NCI-H1417 treated with DMSO at 0.1 percent for 48 hours (cell line): ENCODE measurements at places on chromosomes 12 and 14.

DNA sequence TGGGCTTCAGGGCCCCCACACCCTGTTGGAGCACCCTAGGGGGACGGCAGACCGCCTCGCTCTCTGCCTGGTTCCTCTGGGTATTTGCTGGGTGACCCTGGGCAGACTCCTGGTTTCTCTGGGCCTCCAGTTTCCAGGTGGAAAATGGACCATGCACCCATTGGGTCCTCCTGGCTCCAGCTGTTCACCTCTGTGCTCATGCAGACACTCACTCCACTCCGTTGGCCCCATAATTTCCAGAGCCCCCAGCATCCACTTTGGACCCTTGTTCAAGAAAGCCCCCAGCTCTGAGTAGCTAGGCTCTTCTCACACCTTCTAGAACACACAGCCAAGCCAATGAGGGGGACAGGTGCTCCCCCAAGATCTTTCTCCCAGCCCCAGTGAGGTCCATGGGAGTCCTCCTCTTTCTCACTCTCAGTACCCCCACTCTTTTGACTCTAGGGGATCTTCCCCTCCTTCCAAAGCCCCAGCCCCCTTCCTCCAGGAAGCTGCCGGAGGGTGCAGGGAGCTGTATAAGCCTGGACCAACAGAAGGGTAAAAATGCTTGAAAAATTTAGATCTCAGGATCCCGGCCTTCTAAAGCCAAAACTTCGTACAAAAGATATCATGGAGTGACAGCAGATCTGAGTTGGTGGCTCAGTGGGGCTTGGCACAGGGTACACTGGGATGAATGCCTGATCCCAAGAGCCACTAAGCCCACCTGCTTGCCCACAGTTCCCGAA, 174.8 kb upstream of the RTL1 start:
- DNase-seq: no peak

- no peak for DNase-seq
Observed at GRCh38 chr12:2114071-2114470, 61.3 kb downstream of the CACNA1C start.

- no peak for DNase-seq
Observed at GRCh38 chr14:103356024-103356682, 22.1 kb downstream of the EIF5 start.

- DNase-seq: no peak
Observed at GRCh38 chr12:81270385-81270784, 192.5 kb downstream of the ACSS3 start.

DNA sequence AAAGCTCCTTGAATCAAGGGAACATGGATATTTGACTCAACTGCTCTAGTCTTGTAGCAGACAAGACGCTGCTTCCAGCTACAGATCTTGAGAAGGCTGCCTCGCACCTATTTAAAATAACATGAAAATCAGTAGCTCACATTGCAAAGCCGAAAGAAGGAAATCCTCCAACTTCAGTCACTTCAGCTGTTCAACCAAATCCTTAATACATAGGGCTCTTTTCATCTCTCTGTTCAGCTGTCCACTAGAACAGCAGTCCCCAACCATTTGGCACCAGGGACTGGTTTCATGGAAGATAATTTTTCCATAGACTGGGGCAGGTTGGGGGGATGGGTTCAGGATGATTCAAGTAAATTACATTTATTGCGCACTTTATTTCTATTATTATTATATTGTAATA, 1116.0 kb upstream of the TMEM132C start:
- no peak for DNase-seq

GRCh38 chr12:49798934-49799333, 29.3 kb downstream of the NCKAP5L start:
- DNase-seq: no peak

- DNase-seq: no peak
Observed at GRCh38 chr12:124993626-124994436, at the start of gene BRI3BP. Gene BRI3BP, plus strand, starts transcription at chr12:124993645. Its CDS starts 146 bp downstream, at chr12:124993791.

DNA sequence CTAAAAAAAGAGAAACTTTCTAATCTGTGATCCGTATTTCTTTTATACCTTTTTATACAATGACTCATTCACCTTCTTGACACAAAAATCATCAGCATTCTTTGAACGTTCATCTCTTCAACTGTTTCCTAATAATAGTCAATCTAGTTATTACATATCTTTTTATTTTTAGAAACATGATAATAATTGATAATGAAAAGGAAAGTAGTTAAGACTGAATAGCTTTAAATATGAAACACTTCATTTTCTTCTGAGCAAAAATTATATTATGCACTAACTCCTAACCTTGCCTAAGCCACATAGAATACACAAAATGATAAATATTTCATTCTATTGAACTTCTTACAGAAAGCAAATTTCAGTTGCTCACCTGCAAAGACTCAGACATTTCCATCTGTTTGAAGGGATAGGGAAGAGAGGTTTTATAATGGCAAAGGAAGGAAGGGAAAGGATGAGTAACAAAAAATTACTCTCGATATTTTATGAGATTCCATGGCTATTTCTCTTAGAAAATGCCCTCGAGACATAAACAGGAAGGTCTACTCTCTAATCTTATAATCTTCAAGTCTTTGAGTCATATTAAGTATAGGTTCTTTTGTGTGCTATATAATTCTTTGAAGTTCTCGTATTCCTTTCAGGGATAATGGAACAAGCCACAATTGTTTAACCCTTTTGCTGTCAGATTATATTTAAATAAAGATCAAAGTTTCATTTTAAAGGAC, 7.5 kb upstream of the KLHL42 start:
- DNase-seq: no peak

DNA sequence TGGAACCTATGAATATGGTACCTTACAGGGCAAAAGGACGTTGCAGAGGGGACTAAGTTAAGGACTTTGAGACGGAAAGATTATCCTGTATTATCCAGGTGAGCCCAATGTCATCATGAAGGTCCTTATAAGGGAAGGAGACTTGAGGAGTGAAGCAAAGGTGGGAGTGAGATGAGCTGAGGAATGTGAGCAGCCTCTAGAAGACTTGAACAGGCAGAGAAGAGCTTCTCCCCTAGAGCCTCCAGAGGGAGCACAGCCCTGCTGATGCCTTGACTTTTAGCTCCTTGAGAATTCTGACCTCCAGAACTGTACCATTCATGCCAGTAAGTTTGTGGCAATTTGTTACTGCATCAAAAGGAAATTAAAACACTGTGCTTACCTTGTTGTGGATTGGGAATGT, 41.8 kb upstream of the DCD start:
- no peak for DNase-seq

DNA sequence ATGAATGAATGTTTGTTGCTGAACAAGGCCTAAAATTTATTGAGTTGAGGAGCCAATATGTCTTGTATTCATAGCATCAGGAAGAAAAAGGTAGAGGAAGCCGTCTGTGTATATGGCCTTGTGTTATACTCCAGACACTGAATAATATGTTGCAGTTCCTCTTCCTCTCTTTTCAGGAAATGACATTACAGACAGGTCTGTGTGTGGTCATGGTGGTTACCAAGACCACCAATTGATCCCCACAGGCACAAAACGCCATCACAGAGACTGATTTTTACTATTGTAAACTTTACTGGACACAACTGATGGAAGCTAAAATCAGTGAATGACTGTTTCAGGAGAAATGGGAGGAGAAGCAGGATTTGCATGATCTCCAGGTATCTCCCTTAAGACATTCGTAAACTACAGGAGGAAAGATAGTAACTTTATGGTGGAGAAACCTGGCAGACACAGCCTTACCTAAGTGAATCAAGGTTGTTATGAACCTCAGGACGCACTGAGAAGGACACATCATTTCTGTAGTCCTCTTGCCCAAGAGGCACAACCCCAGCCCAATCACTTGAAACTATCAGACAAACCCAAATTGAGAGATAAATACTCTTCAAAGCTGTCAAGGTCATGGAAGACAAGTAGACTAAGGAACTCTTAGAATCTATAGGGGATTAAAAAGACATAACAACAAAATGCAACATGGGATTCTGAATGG, 334.1 kb upstream of the RGS6 start:
- no peak for DNase-seq

DNA sequence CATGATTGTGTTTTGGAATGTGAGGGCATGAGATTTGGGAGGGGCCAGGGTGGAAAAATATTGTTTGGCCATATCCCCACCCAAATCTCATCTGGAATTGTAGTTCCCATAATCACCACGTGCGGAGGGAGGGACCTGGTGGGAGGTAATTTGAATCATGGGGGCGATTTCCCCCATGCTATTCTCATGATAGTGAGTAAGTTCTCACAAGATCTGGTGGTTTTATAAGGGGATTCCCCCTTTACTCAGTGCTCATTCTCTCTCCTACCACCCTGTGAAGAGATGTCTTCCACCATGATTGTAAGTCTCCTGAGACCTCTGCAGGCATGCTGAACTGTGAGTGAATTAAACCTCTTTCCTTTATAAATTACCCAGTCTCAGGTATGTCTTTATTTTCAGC, 15.7 kb downstream of the OR10P1 start:
- no peak for DNase-seq

- no peak for DNase-seq
Observed at GRCh38 chr12:3601461-3602150, 110.6 kb downstream of the PRMT8 start.

- DNase-seq: no peak
Observed at GRCh38 chr12:44915958-44916357, 39.8 kb upstream of the NELL2 start.

DNA sequence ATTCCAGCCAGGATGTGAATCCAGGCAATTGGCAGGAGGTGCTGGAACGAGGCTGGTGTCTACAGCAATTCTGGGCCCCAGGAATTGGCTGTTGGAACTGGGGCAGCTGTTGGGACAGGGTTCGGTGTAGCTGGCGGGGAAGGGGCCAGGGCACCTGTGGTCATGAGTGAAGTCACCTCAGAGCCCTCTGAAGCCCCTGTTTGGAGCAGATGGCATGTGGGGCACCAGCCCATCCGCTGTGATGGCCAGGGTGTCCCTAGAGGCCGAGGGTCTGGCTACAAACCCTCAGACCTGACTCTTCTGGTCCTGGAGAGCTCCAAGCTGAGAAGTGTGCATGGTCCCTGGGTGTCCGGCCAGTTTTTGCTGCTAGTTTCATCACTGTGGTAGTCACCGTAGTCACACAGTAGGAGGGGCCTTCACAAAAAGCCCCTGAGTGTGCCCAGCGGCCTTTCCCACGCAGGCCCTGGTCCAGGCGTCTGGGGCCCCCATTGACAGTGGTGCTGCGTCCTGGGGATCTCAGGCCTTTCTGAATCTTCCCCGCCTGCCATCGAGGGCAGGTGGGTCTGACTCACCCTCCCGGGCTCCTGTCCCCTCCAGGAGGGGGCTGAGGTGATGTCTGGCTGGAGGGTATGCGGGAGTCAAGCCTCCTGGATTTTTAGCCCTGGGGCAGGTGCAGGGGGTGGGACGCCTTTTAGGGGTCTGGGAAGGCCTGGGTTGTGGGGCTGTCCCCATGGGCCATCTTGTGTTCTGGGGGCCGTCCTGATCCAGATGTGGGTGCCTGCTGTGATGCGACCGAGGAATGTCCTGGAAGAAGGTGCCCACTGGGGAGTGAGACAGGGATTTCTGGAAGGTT, 368.0 kb downstream of the TMEM121 start:
- no peak for DNase-seq

- no peak for DNase-seq
Observed at GRCh38 chr12:110252716-110253115, 28.3 kb upstream of the ATP2A2 start.

DNA sequence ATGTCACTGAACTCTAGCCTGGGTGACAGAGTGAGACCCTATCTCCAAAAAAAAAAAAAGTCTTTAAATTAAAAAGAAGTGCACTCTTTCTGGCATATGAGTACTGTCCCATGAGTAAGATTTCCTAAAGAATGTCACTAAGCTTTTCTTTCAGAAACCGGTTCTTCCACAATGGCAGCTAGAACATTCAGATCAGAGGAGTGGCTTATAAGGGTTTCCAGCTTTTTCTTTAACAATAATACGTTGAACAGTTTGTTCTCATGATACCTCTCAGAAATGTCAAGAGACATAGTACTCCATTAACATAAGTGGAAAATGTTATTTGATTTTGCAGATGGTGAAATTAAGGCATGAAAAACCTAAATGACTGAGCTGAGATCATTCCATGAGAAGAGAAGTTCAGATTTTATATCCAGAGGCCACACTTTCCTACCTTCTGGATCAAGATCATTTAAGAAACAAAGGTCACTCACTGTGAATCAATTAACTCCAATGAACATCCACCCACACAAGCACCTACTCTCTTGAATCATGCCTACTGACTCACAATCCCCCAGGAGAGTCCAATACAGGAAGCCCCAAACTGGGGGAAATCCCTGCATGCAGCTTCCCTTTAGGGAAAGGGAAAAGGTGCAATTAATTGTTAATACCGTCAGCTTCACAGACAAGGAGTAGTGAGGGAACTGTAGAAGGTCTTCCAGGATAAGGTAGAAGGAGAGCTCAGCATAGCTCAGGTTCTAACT, 86.9 kb downstream of the SPTSSA start:
- no peak for DNase-seq

DNA sequence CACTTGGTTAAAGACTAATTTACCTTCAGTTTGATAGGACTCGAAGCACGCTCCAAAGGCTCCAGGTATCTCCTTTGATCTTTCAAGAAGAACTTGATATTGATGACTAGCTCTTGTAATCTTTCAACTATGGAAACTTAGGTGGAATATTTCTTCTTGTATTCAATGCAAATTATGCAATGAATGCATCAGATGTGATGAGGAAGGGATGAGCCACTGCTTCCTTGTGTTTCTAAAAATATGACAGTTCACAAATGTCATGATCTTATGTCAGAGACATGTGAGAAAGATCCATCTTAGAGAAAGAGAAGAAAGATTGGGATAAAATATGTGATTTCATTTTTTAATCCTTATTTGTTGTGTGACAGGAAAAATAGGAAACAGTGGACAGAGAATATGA, 9.9 kb downstream of the RNASE9 start:
- DNase-seq: no peak

GRCh38 chr14:56065621-56066290, 52.5 kb upstream of the PELI2 start:
- DNase-seq: no peak

DNA sequence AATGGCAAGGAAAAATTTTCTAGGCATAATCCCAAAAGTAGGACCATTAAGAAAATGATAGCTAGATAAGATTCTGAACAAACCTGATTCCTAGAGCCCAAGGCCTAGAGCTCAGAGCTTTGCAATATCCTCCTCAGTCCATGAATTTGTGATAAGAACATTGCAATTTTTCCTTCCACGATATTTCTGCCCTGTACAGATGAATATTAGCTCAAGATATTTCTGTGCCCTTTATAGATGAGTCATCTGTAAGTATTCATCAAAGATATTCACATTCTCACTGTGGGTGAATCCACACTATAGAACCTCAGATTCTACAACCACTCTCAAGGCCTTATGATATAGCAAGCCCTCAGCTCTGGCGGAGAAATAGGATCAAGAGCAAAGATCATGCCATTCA, 37.5 kb downstream of the EAPP start:
- no peak for DNase-seq

DNA sequence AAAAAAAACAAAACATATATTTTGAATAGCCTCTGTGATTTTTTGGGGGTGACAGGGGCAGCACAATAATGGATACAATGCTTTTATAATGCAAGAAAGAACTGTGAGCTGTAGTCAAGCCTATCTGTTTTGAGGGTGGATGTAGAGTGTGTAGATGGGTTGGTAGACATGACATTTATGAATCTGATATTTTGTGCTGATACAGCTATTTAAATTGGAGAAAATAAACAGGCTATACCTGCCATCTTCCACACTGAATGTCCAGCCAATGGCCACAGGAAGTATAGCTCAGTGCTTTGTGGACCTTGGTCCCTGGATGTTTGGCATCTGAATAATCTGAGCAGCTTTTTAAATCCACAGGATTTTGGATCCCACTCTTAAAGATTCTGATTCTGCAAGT, 175.0 kb downstream of the NEDD1 start:
- DNase-seq: no peak

- no peak for DNase-seq
Observed at GRCh38 chr12:56241424-56242303, 11.8 kb downstream of the SLC39A5 start.

GRCh38 chr14:72775923-72776554, 117.9 kb downstream of the DPF3 start:
- DNase-seq: no peak
